ENCODE measurements at places on chromosomes 16 and 17. TPM values are rescaled to one million over a fixed set of nuclear protein-coding genes. Genes with fewer than 3 reads are reported as not detected.

- no peak for DNase-seq
Measured at GRCh38 chr16:6600167-6600566, 732.5 kb upstream of the RBFOX1 start.

- DNase-seq, result no peak
Measured at GRCh38 chr17:66426397-66427033, 124.1 kb downstream of the PRKCA start.

- no peak for DNase-seq
Measured at GRCh38 chr17:49486012-49486641, 9.0 kb upstream of the NGFR start.

DNA sequence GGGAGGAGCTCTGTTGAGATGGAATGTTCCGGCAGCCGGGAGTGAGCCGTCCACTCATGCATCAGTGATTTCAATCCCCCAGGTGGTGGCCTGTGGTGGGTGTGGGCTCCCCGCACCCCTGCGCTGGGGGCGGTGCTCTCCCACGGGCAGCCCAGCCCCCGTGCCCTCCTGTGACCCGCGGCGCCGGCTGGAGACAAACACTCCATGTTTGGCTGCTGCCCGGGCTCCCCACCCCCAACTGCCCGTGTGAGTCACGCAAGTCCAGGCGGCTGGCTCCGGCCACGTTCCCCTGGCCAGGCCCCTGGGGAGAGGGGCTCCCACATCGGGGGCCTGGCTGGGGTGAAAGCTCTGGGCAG, 29.4 kb downstream of the CACNA1H start:
- DNase-seq, result peak; percentile 76

- no peak for DNase-seq
Measured at GRCh38 chr16:81894592-81894991, 115.5 kb downstream of the PLCG2 start.

DNA sequence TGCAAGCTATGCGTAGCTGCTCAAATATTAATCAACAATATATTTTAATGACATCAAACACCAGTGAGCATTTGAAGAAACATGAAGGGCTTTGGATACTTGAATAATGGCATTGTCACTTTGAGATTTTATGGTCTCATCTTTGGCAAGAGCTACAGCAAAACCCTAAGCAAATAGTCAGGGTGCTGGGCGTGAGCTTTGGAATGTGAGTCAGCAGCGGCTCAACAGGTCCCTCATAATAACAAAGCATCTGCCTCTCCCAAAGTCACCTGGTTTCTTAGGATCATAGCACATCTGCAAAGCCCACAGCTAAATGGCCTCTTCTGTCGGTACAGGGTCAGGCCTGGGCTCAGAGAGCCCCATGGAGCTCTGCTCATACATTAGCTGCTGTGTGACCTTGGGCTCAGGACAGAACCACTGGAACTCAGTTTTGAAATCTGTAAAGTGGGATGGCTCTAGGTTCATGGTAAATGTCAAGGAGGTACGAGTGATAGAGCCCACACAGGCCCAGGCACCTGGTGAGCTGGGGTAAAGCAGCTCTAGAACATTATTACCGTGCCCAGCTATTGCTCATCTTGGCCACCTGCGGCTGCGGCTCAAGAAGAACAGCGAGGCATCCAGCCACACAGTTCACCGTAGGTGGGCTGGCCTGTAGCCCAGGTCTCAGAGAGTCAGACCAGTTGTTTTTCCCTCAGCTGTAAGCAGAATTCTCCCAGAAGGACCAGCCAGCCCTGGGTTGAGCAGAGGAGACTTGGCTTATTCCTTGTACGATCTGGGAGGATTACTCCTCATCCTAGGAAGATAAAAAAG, 544.5 kb upstream of the CDH11 start:
- no peak for DNase-seq

GRCh38 chr17:76740329-76741118, 2.6 kb downstream of the MFSD11 start:
- no peak for DNase-seq

DNA sequence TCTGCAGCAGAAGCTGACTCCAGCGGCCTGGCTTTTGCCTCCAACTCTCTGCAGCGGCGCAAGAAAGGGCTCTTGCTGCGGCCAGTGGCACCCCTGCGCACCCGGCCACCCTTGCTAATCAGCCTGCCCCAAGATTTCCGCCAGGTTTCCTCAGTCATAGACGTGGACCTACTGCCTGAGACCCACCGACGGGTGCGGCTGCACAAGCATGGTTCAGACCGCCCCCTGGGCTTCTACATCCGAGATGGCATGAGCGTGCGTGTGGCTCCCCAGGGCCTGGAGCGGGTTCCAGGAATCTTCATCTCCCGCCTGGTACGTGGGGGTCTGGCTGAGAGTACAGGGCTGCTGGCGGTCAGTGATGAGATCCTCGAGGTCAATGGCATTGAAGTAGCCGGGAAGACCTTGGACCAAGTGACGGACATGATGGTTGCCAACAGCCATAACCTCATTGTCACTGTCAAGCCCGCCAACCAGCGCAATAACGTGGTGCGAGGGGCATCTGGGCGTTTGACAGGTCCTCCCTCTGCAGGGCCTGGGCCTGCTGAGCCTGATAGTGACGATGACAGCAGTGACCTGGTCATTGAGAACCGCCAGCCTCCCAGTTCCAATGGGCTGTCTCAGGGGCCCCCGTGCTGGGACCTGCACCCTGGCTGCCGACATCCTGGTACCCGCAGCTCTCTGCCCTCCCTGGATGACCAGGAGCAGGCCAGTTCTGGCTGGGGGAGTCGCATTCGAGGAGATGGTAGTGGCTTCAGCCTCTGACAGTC, 1.3 kb downstream of the PARD6A start:
- DNase-seq, result no peak

Gene TEPSIN
- total RNA-seq, result 8.7 TPM

Gene SEPTIN12
- total RNA-seq, result not detected

Gene TBC1D3K
- total RNA-seq, result not detected

Gene SCGB1C2
- not detected for total RNA-seq

DNA sequence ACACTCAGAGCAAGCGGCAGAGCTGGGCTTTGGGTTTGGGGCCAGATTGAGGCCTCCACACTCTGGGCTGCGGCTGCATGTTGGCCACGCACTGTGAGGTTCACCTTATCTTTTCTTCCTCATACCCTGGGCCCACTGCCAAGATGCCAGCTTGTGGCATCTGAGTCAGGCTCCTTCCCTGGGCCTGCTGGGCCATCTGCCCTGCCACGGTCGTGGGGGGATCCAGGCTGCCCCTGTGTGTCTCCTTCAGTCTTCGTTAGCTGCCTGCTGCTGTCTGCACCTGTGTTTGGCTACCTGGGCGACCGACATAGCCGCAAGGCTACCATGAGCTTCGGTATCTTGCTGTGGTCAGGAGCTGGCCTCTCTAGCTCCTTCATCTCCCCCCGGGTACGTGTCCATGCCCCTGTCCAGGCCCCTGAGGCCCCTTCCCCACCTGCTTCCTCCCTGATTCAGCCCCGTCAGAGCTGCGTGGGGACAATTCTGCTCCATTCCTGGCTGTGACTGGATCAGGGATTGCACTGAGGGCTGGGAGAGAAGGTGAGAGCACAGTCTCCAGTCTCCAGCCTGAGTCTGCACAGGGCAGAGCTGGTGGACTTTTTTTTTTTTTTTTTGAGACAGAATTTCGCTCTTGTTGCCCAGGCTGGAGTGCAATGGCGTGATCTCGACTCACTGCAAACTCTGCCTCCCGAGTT, 11.2 kb downstream of the SPNS3 start:
- DNase-seq, result peak; percentile 88

GRCh38 chr17:6305613-6306360, 129.1 kb downstream of the AIPL1 start:
- no peak for DNase-seq

- DNase-seq, result no peak
Measured at GRCh38 chr17:42337442-42337841, 49.1 kb downstream of the STAT5A start.

DNA sequence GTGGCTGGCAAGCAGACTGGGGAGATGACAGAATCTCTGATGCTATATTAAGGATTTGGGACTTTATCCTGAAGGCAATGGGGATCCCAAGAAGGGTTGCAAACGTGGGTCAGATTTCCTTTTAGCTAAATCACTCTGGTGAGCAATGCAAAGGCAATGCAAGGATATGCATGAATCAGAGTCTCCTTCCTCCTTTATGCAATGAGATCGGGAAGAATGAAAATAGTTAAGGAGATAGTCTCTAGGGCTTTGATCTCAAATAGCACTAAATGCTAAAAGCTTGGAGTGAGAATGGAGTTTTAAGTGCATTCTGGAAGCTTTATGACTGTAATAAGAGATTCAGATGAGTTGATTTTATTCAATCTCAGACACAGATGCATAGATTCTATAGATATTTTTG, 27.2 kb upstream of the SHISA9 start:
- no peak for DNase-seq

Gene GAST
- total RNA-seq, result not detected

DNA sequence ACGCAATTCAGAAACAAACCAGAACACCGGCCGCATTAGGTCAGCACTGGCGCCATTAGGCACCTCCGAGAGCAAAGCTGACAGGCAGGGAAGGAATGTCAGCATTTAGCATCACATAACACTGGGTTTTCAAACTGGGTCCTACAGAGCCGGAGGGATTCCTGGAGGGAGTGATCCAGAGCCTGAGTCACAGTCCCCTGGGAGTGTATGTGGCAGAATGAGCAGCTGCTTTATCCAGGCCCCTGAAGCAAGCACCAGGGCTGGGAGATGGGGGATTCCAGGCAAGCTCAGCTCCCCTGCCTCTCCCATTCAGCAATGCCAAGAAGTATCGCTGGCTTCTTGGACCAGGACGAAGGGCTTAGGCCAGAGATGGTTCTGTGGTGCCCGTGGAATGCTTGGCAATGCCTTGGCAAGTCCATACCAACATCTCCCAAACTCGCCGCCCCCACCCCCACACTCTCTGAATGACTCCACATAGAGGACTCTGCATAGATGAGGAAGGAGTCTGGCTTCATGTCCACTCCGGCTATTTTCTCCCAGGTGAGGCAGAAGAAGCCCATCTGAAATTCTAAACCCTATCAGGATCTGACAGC, 20.4 kb downstream of the GAS7 start:
- no peak for DNase-seq

- DNase-seq, result no peak
Measured at GRCh38 chr17:78214706-78215061, 631 bp downstream of the BIRC5 start.

GRCh38 chr17:82611140-82612058, 36.8 kb downstream of the WDR45B start:
- peak; percentile 53 for DNase-seq

GRCh38 chr17:10631048-10631700, 25.9 kb downstream of the MYH3 start:
- no peak for DNase-seq

Gene SLC7A6OS
- total RNA-seq, result 11.2 TPM

- DNase-seq, result no peak
Measured at GRCh38 chr16:68902969-68903345, 59.6 kb downstream of the TANGO6 start.

- DNase-seq, result no peak
Measured at GRCh38 chr17:55774846-55775271, 24.0 kb downstream of the PCTP start.

DNA sequence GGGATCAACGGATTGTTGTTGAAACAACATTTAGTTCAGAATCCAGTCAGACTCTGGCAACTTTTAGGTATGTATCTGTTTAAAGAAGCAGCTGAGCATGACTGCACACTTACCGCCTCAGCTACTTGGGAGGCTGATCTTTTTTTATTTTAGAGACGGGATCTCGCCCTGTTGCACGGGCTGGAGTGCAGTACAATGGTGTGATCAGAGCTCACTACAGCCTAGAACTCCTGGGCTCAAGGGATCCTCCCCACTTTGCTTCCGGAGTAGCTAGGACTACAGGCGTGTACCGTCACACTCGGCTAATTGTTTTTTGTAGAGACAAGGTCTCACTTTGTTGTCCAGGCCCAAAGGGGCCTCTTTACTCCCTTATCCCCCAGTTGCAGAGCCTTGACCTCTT, 2.3 kb downstream of the SPG7 start:
- no peak for DNase-seq

DNA sequence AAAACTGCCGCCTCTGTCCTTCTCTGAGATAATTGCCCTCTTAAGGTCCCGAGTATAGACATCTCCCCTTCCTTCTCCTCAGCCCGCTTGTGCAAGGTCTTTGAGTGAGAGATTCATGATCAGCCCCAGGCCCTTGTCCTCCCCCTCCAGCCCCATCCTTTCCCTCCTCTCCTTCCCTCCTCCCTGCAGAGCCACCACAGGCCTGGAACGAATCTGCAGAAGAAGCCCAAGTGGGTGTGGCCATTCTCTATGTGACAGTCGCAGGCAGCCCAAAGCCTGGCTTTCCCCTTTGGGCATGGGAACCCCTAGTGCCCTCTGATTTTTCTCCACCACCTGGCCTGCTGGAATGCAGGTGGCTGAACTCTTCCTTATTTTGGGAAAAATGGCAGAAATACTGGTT, 7.2 kb upstream of the NDRG4 start:
- DNase-seq, result no peak

DNA sequence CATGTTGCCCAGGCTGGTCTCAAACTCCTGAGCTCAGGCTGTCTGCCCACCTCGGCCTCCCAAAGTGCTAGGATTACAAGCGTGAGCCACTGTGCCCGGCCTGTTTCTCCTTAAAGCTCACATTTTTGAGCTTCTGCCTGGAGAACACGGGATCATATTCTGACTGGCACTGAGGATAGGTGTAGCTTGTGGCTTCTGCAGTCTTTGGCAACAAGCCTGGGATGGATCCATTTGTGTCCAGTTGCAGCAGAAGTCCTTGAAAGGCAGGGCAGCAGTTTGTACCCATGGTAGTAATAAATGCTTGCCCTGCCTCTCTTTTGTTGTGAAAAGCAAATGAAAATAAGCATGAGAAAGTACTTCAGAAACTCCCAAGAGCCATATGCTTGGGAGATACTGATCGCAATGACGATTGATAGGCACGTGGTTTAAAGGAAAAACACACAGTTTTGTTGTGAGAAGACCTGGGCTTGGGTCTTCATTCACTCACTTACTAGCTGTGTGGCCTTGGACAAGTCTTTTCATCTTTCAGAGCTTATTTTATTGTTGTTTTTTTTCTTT, 3.1 kb upstream of the CORO7 start:
- DNase-seq, result no peak

DNA sequence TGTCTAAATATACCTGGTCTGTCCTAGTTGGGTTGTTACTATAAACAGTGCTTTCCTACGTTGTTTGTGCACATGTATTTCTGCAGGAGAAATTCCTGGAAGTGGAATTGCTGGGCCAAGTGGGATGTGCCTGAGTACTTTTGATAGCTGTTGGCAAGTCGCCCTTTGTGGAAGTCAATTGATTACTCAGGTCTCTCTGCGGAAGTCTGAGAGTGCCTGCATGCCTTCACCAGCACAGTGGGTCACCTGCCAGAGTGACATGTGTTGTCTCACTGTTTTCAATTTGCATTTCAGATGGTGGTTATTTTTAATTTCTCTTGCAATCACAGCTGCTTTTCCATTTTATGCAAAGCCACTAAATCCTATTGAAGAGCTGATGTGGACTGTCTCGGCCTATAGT, 2.3 kb upstream of the MVD start:
- DNase-seq, result peak; percentile 61

GRCh38 chr17:79698146-79698846, 32.4 kb upstream of the ENPP7 start:
- DNase-seq, result no peak

GRCh38 chr17:3415610-3416009, 4.4 kb downstream of the OR3A3 start:
- DNase-seq, result no peak

Gene MYH8
- not detected for total RNA-seq

Gene SYCE1L
- total RNA-seq, result 2.0 TPM

GRCh38 chr17:17041018-17041521, 1.2 kb upstream of the MPRIP start:
- DNase-seq, result peak; percentile 60
